Esophagus mucosa (tissue), 1 donor: ENCODE measurements at places on chromosomes 1 and 21. TPM values are rescaled to one million over a fixed set of nuclear protein-coding genes. Genes with fewer than 3 reads are reported as not detected.

The ADGRB2 gene
- 0.24 TPM for total RNA-seq

- peak; percentile 17 for ATAC-seq
Measured at GRCh38 chr1:46673749-46674182, 2.1 kb downstream of the TEX38 start.

DNA sequence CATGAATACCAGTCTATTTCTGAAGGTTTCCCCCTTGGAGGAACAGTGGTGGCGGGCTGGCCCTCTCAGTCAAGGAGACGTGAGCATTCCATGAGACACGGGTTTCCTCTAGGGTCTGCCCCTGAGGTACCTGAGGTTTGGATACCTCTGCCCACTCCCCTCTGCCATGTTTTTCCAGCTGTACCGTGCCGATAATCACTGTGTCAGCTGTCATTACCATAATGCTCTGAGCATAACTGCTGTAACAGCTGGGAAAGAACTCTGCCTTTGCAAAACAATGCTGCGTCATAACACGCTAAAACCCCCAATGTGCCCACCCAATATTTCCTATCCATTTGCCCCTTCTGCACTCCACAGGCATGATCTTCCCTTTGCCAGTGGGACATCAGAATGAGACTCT is 425.1 kb downstream of the KIF26B start:
- no peak for ATAC-seq

GRCh38 chr21:35088319-35088771 is 39.2 kb upstream of the RUNX1 start:
- no peak for ATAC-seq

The GBP6 gene
- 430 TPM for total RNA-seq

DNA sequence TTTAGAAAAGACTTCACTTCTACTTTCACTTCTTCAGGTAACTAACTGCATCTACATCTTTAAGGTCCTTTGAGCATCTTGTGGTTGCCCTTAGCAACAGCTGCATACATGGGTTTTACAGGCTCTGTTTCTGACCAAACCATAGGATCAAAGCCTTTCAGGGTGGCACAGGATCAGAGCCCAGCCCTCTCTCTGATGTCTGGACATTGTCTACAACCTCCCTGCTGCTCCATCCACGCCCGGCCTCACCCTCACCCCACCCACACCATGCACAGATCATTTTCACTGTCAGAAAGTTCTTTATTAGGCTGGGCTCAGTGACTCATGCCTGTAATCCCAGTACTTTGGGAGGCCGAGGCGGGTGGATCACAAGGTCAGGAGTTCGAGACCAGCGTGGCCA is 5.2 kb downstream of the NCF2 start:
- ATAC-seq, result peak; percentile 81

DNA sequence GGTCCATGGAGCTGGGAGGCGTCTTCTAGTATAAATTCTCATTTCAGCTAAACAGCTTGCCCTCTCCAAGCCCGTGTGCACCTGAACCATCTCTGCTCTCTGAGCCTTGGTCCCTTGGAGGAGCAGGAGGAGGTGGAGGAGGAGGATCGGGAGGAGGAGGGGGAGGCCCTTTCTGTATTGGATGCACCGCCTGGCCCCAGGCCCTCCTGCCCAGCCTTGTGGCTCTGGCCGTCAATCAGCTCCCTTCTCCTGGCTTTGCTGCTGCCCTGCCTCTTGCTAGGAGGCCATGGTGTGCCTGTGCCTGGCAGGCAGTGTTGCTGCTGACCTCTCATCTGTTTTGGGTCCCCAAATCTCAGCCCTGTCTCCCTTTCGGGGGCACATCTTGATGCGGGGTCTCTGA is 9.0 kb downstream of the COL18A1 start:
- no peak for ATAC-seq
